Foreskin fibroblast (primary cell): ENCODE measurements at places on chromosomes 1 and 21.

DNA sequence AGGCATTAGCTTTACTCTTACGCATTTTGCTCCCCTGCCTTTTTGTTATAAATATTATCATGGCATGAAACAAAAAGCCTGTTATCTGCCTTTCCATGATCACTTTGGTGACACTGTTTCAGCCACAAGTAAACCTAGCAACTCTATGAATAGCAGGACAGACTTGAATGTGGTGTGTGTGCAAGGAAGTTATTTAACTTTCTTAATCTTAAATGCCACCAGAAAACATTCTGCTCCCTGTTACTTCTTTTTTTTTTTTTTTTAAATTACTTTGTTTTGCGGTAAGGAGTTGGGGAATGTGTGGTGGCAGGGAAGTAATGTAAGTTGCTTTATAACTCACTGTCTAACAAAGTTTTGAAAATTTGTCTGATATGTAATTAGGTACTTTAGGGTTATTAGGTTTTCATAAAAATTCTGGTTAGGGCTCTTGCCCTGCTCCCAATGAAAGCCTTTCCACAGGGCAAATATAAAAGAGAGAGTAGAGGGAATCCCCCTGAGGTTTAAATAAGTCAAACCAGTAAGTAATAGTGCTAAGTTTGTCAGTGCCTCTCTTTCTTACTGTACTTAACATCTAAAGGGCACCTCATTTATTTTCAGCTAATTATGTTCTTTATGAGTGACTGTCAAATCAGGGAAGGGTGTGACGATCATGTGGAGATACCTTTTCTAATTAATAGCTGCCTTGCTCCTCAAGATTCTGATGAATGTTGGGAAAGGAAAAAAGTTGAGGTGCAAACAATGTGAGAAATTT, 39.5 kb downstream of the RASAL2 start:
- DNase-seq, result no peak

DNA sequence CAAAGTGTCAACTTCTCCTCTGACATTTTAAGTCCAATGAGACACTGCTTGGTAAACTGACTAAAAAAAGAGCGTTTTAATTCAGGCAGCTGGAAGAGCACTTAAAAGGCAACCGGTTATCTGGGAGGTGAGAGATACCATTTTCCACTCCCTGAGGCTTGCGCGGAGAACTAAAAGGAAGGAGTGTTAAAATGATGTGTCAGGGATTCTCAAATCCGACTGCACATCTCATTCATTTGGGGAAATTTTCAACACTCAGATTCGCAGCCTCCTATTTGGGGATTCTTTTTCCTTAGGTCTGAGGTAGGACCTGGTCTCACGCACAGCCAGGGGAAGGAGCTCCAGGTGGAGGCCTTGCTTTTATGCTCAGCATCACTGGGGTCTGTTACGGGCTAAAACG, 153.9 kb downstream of the GABPA start:
- no peak for DNase-seq

- peak; percentile 69 for DNase-seq
Measured at GRCh38 chr1:91553177-91553591, 52.5 kb downstream of the CDC7 start.

DNA sequence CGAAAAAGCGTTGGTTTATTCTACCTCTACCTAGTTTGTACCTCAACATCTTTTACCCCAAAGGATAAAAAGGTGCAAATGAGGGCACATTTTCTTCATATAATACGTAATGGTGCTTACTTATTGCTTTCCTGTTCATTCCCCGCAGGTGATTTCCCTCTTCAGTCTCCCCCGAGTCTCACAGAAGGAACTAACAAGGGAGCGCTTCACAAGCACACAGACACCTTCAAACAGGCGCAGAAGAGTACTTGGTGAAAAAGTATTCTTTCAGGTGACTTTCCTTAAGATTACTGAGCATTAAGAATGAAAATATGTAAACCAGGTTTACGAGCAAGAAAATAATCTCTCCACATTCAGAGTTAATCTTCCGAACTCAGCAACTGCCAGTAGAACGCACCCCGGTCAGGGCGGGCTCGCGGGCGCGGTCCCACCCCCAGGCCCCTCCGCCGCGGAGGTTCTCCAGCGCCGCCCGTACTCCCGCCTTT, 511 bp upstream of the RABGAP1L start:
- no peak for DNase-seq

- peak; percentile 23 for DNase-seq
Measured at GRCh38 chr1:62906428-62906886, 122.5 kb downstream of the ATG4C start.

DNA sequence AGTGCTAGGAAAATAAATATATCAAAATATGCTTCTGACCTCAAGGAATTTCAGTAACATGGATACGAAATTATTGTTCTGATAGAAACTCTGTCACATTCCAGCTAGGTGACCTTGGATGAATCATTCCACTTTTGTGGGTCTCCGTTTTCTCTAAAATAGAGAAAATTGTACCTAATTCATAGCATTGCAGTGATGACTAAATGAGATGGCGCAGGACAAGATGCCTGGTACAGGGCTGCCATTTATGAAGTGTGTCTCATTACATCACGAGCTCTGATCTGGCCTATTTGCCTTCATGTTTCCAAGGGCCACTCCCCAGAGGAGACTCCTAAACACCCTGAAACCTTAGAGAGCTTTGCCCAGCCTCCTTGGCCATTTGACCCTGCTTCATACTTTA, 480.0 kb upstream of the USP24 start:
- DNase-seq, result peak; percentile 38

DNA sequence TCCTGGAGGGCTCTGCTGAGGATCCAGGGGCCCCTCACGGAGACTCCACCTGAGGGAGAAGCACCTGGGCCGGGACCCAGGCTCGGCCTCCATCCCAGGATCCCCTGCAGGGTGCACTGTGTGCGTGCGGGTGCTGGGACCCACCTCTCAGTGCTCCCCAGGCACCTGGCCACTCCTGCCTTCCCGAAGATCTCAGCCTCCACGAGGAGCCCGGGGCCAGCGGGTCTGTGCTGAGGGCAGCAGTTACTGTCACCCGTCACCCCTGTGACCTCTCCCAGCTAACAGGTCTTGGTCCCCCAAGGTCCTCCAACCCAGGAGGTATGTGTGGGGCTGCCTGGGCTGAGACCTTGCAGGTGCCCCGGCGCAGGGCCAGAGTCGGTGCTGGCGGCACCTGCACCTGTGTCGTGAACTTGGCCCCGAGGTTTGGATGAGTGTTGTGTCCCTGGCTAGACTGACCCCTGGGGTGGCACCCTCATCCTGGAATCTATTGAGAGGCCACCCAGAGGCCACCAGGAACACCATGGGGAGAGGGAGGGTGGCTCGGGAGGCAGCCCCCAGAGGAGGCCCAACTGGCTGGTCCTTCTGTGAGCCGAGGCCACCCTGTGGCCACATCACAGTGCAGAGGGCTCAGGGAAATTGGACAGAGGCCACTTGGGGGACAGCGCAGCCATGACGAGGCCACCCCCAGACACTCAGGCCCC, 17.7 kb downstream of the MORN1 start:
- DNase-seq, result no peak

DNA sequence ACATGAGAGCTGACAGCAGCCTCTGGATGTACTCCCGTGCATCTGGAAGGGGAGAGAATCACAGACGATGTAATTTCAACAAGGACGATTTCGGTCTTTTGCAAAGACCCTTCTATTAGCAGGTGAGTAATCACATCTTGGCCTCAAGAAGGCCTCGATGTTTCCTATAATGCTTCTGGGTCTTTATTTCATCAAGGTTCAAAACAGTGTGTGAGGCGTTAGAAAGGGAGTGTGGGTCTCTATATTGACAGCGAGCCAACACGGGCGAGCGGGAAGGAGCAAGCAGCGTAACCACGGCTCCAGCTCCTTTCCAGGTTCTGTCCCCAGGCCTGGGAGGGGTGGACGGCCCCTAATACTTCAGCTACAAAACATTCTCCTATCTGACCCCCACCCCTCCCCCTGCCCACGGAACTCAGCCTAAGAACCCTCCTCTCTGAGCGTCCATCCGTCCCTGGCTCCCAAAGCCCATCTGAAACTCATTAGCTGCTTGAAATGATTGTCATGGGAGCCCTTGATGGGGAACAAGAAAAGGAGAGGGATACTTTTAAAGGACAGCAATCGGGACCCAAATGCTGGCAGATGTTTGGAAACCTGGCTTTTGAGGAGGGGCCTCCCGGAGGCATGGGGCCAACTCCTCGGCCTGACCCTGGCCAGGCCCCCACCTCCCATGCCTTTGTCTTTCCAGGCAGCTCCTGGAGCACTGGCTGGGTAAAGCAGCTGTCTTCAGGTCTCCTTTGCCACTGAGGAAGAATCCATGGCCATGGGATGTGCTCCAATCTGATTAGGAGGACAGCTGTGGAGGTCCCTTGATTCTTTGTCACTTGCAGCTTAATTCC, 250.8 kb downstream of the FOXD2 start:
- no peak for DNase-seq

DNA sequence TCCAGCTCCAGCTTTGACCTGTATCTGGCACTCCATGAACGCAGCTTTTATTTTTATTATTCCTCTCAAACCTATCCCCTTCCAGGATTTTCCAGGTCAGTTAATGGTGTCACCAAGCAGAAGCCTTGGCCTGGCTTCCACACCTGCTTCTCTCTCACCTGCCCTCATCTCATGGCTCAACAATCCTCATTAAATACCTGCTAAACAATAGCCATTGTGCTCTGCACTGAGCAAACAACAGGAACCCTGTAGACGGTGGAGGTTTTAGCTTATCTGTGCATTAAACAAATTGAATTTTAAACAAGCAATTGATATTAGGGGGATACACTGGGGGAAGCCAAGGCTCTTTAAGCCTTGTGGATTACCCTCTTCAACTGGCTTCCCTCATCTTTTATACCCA, 15.3 kb downstream of the PYCR2 start:
- no peak for DNase-seq

DNA sequence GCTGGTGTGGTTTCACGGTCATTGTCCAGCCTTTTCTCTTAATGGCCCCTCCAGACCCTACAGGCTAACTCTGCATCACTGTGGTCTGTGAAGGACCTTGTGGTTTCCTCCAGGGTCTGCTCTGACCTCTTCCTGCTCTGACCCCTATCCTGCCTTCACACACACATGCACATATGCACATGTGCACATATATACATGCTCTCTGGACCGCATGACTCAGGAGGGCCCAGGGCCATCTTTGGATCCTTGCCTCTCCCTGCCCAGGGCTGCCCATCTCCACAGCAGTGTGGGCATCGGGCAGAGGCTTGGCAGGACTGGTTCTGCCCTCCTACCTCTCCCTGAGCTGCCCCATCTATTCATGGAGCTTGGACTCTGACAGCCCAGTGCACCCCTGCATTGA, 510.9 kb downstream of the PTPRU start:
- no peak for DNase-seq

DNA sequence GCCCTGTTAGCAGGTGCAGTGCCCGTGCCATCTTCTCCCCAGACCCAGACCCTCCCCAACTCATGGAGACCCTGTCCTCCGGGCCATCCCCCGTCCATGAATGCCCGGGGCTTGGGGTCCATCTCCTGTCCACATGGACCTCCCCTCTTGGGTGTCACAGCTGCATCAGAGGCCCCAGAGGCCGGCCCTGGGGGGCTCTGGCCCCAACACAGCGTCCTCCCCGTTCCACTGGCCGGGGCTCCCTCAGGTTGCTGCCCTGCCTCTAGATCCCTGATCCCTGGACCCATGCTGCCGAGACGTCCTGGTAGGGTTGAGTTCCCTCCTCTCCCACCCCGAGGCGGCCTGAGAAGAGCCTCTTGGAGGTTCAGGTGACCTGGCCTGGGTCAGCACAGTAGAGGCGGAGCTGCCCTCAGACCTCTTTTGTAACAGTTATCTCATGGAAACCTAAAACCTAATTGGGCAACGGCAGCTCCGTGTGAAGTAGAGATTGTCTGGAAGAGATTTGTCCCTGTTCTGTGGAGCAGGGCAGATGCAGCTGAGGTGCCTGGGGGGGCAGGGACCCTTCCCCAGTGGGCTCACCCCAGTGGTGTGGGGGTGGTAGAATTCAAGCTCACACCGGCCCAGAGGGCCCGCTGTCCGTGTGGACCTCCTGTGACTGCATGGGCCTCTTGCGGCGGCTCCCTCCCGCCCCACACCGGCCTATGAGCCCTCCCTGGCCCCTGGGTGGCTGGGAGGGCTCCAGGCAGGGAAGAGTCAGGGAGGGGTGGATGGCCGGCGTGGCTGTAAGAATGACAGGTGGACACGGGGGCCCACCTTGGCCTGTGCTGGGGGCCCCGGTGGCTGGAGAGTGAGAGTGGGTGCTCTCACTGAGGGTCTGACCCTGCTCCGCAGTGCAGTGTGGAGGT, 56.1 kb downstream of the SKI start:
- no peak for DNase-seq

DNA sequence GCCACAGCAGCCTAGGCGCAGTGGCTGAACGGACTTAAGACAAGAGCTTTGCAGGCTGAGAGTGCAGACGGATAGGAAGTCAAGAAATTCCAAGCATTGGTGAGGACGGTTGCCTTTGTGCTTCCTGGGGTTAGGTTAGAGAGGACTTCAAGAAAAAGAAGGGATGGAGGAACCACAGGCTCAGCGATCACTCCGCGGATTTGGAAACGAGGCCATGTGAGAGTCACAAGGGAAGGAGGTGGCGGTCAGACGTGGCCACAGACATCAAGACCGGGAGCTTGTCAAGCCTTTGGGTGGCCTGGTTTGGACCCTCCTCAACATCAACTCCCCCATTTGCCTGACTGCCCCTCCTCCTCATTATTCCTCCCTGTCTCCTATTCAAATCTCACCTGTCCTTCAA, 62.3 kb downstream of the NID1 start:
- no peak for DNase-seq

DNA sequence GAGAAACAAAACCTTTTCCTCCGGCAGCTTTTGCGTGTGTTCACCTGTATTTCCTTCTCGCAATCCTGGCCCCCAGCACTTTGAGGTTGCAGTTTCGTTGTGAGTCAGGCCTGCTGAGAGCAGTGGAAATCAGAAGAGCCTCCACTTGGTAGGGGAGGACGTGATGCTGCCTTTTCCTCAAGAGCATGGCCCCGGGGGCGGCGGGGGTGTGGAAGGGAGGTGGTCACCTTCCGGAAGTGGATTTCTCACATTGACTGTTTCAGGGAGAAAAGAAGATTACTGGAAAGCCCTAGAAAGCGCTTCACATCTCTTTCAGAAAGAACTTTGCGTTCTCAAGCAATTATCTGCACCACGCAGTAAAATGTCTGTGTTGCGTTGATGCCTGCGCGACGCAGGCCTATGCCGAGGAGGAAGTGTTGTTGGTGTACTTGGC, 12.2 kb upstream of the IL10 start:
- no peak for DNase-seq

DNA sequence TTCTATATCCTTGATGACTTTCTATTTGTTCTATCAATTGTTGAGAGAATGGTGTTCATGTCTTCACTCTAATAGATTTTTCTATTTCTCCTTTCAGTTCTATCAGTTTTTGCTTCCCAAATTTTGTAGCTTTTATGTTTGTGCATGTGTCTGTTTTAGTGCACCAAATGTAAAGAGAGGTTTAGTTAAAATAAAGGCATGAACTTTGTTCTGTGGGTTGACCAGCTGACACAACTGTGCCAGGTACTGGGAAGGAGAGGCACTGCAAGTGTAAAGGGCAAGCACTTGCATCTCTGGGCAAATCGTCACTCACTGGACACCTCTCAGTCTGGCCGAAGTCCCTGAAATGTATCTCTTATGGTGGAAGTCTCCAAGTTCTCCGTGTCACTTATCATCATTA, 38.6 kb upstream of the ABCD3 start:
- DNase-seq, result no peak

- no peak for DNase-seq
Measured at GRCh38 chr1:246110343-246111219, 396.5 kb downstream of the SMYD3 start.
